ENCODE measurements at places on chromosomes 5 and 9.

GRCh38 chr9:89398621-89399020 is 80.3 kb downstream of the SECISBP2 start:
- DNase-seq: no peak

GRCh38 chr9:135241381-135242048 is 154.0 kb downstream of the OLFM1 start:
- no peak for DNase-seq

- no peak for DNase-seq
These were observed 127.1 kb downstream of the FANCC start for GRCh38 chr9:95190413-95190812.

DNA sequence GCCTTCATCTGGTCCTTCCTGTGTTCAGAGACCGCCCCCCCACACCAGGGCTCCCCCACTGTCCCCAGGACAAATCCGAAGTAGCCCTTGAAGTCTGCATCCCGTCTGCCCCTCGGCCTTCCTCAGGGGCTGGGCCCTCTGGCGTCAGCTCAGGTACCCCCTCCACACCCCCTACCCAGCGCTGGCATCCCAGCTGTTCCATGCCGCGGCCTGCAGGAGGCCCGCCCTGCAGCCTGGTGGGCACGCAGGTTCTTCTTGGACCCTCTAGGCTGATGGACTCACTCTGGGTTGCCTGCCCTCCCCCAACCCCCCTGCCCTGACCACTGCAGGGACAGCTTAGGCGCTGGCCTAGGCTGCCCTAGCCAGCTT is 6.6 kb downstream of the SLC2A6 start:
- DNase-seq: no peak

DNA sequence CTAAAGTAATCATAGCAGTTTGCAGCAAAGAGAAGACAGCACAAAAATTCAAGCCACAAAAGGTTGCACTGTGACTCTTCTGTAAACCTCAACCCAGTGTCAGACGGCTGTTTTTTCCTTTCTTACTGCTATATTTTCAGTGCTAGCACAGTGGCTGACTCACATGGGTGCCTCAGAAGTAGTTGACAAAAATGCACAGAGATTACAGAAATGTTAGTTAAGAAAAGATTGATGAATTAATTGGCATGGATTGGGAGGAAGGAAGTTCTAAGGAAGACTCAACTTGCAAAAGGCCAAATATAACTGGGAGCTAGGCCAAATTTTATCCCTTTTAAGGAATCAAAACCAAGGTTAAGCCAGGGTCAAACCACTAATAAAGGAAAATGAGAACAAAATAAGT is 43.7 kb upstream of the ITGA1 start:
- no peak for DNase-seq

- no peak for DNase-seq
These were observed 26.1 kb upstream of the RETREG1 start for GRCh38 chr5:16642867-16643266.

GRCh38 chr9:16530669-16531642 is 339.5 kb downstream of the BNC2 start:
- DNase-seq: no peak

DNA sequence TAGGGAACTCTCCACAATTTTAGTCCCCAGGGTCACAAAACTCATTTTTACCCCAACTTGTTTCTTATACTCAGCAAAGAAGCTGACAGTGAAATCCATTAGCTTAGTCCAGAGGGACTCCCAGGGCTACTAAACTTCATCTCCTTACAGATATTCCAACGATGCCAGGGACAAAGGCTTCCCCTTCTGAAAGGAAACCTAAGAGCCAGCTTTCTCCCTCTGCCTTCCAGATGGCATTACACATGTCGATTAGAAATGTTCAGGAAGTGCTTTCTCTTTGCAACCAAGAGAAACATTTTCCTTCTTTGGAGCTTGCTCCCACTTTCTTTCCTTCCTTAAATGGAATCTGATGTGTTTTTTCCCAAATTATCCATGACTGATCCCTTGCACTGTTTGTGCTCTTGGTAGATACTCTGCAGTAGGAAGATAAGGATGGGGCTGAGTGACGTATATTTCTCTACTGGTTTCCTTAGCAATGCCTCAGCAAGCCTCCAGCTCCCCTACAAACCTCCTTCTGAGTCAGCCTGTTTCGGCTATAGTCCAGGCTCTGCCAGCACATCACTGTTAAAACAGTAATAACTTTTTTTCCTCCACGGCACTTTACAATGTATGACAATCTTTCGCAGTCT is 43.0 kb upstream of the HTR4 start:
- DNase-seq: no peak

All from hematopoietic multipotent progenitor cell (in vitro differentiated cells).